Stimulated activated CD8-positive, alpha-beta memory T cell treated with anti-CD3 and anti-CD28 coated beads, Interleukin-15, amount 100 ng/mL, for 1 hour (primary cell): ENCODE measurements at places on chromosomes 12 and 14.
A peak's percentile ranks its signal among the peaks of the same experiment; 100 is the strongest.

- no peak for DNase-seq
Measured at GRCh38 chr12:110782094-110782493, 39.4 kb upstream of the PPP1CC start.

DNA sequence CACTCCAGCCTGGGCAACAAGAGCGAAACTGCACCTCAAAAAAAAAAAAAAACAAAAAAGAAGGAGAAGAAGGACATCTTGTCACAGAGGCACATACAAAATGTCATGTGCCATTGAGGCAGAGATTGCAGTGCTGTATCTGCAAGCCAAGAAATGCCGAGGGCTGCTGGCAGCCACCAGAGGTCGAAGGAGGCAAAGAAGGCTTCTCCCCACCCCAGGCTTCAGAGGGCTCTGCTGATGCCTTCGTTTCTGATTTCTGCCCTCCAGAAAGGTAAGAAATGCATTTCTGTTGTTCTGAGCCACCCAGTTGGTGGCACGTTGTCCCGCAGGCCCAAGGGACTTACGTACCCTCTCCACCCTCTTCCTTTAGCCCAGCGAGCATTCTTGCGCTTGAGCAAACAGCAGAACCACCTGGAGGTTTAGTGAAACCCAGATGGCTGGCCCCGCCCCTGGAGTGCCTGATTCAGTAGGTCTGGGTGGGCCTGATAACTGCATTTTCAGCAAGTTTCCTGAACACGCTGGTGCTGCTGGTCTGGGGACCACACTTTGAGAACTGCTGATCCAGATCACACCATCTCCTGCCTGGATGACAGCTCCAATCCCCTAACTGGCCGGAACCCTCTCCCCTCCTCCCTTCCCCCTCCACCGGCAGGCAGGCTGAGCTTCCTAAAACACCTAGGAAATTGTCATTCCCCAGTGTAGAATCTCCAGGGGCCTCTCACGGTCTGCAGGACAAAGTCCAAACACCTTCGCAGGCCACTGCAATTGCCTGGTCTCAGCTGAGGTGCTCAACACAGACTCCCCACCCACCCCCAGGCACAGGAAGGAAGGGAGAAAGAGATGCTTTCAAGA, 21.1 kb upstream of the SCARB1 start:
- no peak for DNase-seq

- no peak for DNase-seq
Measured at GRCh38 chr12:64667793-64668192, 57.5 kb downstream of the RASSF3 start.

DNA sequence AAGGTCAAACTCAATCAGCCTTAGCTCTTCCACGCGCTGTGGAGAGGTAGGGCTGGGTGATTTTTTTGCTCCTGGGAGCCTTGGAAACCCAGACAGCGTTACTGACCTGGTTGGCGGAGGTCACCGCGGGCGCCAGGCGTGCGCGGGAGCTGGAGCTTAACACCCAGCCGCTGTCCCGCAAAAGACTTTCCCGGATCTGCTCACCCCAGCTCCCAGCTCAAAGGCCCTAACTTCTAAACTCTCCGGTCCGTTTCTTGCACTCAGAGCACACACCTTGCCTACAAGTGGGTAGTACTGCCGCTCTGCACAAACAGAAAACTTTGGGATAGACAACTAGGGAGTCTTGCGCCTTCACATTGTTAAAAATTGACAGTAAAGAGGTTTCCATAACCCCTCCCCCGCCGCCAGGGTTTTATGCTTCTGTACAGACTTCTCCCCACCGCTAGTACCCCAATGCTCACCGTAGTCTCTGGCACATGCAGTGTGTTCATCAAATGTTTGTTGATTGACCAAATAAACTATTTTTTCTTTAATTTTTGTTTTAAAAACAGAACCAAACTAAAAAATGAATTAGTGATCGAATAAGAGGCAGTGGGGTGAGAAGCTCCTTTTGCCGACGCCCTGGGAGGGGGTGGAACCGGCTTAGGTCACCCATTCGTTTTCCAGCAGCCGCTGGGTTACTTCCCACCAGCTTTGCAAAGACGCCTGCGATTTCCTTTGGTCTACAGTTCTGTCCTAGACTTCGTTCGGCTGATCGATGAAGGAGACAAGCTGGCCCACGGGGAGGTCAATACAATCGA, 12.7 kb upstream of the TBX3 start:
- DNase-seq, result no peak

DNA sequence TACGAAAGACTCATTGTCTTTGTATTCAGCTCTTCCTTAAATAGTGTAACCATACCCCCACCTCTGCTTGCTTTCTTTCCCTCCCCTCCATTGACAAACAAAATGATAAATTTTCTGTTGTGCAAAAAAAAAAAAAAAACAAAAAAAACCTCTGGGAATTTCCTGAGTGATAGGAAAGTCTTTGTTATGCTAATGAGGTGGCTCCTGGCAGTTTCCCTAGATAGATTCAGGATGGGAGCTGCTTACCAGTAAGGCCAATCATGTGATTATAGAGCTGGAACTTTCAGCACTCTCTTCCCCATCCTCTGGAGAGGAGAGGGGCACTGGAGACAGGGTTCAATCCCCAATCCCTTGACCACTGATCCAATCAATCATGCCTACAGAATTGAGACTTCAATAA, 120.5 kb downstream of the NUAK1 start:
- DNase-seq, result no peak

DNA sequence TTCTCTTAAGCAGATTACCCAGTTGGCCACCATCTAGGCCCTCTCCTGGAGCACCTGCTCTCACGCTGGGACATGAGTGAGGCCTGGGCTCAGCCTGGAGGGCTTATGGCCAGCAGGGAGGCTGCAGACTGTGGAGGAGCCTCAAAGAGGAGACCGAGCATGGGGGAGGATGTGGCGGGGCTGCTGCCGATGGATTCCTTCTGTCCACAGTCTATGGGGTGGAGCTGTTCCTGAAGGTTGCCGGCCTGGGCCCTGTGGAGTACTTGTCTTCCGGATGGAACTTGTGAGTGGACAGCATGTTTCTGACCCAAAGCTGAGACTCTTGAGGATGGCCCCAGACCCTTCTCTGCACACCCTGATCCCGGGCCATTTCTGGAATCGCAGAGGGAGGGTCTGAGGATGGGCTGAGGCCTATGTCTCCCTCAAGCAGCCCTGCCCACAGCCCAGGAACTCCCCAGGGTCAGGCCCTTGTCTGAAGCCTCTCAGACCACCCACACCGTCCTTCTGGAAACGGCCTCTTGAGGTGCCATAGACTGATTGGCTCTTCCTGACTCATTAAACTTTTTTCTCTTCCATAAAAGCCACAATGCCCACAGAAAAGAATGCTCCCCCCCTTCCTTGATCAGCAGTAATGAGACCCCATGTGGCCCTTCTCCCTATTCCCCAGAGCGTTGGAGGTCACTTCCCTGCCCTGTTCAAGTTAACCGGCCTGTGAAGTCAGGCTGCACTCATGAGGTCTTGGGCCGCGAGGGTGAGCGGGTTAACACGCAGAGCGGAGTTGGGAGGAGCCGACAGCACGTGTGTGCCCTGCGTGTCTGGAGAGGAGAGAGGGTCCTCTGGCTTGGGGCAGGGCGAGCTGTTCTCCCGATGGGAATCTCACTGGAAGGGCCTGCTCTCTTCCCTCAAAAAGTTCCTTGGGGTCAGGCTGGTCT, 49.0 kb downstream of the SLC8B1 start:
- no peak for DNase-seq

GRCh38 chr12:52221912-52222457, 11.1 kb upstream of the KRT7 start:
- DNase-seq, result peak; percentile 24

- DNase-seq, result no peak
Measured at GRCh38 chr12:115606040-115606439, 671.5 kb downstream of the MED13L start.

DNA sequence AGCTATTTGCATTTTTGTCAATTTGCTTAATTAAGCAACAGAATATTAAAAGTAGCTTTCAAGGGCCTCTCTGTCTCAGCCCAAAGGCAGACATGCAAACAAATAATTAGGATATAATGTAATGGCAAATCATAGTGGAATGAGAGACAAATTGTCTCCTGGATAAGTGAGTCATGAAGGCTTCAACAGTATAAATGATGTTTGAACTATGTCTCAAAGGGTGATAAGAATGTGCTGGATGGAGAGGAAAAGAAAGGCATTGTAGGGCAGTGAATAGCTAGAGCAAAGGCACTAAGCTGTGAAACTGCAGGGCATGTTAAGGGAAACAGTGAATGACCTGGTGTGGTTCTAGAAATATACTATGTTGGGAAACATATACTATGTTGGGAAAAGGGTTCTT, 53.5 kb upstream of the PPP1R12A start:
- DNase-seq, result no peak

- no peak for DNase-seq
Measured at GRCh38 chr14:94058674-94059138, 22.3 kb downstream of the DDX24 start.
